Fibroblast of skin of back (primary cell): ENCODE measurements at places on chromosomes 12 and 14.

GRCh38 chr12:109716512-109717389 is 3.1 kb downstream of the FAM222A start:
- DNase-seq: no peak

GRCh38 chr12:97075161-97075933 is 168.3 kb downstream of the NEDD1 start:
- DNase-seq: no peak

- no peak for DNase-seq
Measured at GRCh38 chr12:116558280-116559161, 660 bp upstream of the MAP1LC3B2 start.

GRCh38 chr14:57078054-57078453 is 190.7 kb downstream of the EXOC5 start:
- no peak for DNase-seq

DNA sequence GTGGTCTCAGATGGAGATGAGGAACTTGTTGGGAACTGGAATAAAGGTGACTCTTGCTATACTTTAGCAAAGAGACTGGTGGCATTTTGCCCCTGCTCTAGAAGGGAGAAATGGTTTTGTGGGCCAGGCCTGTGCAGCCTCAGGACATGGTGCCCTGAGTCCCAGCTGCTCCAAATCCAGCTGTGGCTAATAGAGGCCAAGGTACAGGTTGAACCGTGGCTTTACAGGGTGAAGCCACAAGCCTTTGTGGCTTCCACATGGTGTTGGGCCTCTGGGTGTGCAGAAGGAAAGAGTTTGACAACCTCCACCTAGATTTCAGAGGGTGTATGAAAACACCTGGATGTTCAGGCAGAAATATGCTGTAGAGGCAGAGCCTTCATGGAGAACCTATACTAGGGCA is 586.0 kb downstream of the FLRT2 start:
- no peak for DNase-seq

GRCh38 chr12:24943947-24944600 is 4.8 kb downstream of the BCAT1 start:
- no peak for DNase-seq

DNA sequence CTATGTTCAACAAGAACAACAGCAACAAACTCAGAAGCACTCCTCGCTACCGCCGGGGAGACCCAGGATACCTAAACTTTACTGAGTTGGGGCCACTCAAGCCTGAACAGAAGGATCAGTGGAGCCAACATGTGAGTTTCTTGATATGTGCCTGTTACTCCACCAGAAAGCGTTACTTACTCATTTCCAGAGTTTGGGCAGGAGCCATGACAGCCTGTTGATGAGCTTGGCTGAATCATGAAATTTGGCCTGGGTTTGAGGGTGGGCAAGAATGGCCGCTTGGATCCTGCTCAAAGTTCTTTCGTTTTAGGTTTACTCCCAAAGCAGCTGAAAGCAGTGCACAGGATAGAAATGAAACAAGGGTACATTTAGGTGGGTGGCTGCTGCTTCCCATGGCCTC is 12.0 kb upstream of the GALNT6 start:
- DNase-seq: no peak

- DNase-seq: no peak
Measured at GRCh38 chr14:32049361-32050088, 27.6 kb upstream of the ARHGAP5 start.

GRCh38 chr12:108727868-108728735 is 3.2 kb downstream of the CORO1C start:
- no peak for DNase-seq

DNA sequence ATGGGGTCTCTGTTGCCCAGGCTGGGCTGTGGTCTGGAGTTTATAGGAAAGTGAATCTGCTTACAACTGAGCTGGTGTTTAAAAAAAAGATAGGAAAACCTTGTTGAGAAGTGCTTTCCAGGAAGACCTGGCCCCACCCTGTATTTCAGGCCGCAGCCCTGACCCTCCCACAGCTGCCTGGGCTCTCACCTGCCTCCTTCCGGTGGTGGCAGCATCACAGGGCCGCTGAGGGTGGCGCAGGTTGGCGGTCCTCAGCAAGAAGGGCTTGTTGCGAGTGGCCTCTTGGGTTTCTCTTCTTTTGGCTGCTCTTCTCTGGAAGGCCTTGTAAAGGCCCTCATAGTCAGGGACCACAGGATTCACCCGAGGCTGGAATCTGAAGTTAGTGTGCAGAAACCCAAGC is 7.7 kb downstream of the FAM161B start:
- DNase-seq: no peak

GRCh38 chr14:61048640-61049039 is 67.6 kb downstream of the SLC38A6 start:
- DNase-seq: no peak

- DNase-seq: peak; percentile 5
Measured at GRCh38 chr12:27946421-27946820, 26.1 kb downstream of the PTHLH start.

- peak; percentile 98 for DNase-seq
Measured at GRCh38 chr14:69059658-69060623, 80.8 kb upstream of the ACTN1 start.

DNA sequence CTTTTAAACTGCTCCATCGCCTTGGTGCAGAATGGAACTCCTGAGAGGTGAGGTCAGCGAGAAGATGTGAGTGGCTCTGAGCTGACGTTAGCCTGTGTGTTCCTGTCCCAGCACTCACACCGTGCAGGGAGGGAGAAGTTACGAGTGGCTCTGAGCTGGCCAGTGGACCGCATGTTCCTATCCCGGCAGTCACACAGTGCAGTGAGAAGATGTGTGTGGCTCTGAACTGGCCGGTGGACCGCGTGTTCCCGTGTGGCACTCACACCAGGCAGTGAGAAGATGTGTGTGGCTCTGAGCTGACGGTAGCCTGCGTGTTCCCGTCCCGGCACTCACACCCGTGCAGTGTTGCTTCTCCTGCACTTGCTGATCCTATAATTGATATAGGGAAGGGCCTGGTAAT is 59.9 kb downstream of the VCPKMT start:
- DNase-seq: no peak
